Placental pericyte (primary cell): ENCODE measurements at places on chromosomes 5 and 9. TPM values are rescaled to one million over a fixed set of nuclear protein-coding genes. Genes with fewer than 3 reads are reported as not detected.

The SLC6A19 gene
- not detected in 2 replicates for total RNA-seq

The SLC24A2 gene
- total RNA-seq, result not detected in 2 replicates

The MYMK gene
- not detected in 2 replicates for total RNA-seq

The RNF180 gene
- total RNA-seq, result 1.0 and 1.3 TPM in 2 replicates

The MRPS2 gene
- 33.4 and 35.0 TPM in 2 replicates for total RNA-seq

The C5orf46 gene
- 0.29 TPM in 1 of 2 replicates, not detected in the other for total RNA-seq

The ORM2 gene
- not detected in 2 replicates for total RNA-seq

The PCDHB14 gene
- 0.29 and 0.44 TPM in 2 replicates for total RNA-seq
